ENCODE measurements at places on chromosomes 6 and 20. TPM values are rescaled to one million over a fixed set of nuclear protein-coding genes. Genes with fewer than 3 reads are reported as not detected.
A peak's percentile ranks its signal among the peaks of the same experiment; 100 is the strongest.

DNA sequence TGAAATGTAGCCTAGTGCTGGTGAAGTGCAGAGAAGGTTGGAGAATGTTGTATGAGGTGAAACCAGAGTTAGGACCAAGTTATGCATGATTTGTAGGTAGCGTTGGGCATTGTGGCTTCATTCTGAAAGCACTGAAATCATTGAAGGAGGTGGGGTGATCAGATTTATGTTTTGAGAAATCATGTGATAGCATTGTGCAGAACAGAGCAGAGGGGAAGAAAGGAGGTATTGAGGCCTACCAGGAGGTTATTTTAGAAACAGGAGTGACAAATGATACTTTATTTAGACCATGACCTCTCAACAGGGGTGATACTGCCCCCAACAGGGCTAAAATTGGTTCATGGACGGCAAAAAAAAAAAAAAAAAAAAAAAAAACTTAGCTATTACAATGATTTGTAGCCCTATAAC is 15.6 kb upstream of the HMGN3 start:
- H3K4me3 ChIP-seq, result no peak overlapping the region
- H3K36me3 ChIP-seq, result no peaks in the 10 kb centered on the region
- H3K27ac ChIP-seq, result no peak overlapping the region
- DNase-seq, result peak; percentile 59

DNA sequence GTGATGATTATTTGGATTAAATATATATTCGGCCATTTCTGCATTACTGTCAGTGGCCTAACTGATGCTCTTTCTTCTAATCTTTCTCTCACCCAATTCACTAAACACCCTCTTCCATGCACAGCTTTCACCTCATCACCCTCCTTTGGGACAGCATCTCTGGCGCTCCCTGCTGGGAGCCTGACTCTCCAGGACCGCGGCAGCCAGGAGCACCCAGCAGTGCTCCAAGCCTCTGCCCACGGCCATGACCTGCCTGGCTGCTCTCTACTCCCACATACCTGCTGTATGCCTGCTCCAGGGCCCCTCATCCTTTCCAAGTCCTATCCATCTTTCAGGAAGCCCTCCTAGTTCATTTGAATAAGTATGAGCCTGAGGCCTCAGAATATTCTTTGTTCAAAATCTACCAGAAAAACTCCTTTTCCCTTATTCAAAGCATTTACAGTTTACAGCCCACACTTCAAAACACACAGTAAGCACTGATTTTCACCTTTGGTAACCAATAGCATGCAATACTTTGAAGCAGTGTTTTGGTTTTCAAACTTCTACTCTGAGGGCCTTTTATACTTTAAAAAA is 15.2 kb downstream of the CTCFL start:
- H3K4me3 ChIP-seq, result no peak overlapping the region
- no peaks in the 10 kb centered on the region for H3K4me1 ChIP-seq
- peaks cover 33% of the 10 kb centered on the region for H3K27me3 ChIP-seq
- no peaks in the 10 kb centered on the region for H3K36me3 ChIP-seq
- no peak overlapping the region for H3K27ac ChIP-seq

GRCh38 chr20:51591871-51592270 is 49.4 kb upstream of the NFATC2 start:
- H3K4me1 ChIP-seq, result peaks cover 21% of the 10 kb centered on the region
- no peak for DNase-seq
- no peak overlapping the region for H3K4me3 ChIP-seq
- no peaks in the 10 kb centered on the region for H3K36me3 ChIP-seq

DNA sequence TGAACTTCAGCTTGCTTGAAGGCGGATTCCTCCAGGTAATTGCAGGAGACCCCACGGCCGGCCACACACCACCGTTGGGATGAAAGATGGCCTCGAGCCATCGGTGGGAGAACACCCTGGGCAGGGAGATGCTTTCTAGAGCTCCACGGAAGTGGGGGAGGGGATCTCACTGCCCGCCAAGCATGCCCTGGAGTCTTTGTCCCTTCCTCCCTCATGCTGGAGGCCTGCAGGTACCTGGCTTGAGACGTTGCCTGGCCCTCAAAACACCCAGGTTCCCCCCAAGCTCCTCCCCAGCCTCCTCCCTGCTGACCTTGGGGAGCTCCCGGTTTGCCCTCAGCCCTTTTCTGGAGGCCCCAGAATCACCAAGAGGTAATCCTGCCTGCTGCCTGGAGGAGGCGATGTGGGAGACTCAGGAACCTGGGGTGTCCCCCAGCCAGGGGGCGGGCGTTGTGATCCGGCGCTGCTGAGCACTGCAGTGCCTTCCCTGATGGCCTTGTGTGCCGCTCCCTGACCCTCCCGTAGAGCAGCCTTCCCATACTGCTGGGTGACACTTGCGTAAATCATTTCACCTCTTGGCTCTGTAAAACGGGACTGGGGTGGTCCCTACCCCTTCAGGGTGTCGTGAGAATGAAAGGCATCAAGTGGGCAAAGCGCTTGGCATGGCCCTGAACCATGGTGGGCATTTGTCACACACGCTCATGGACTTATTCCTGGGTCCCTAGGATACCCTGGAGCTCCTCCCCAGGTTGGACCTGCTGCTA is 91.4 kb downstream of the CEBPB start:
- H3K27me3 ChIP-seq, result peaks cover 6% of the 10 kb centered on the region
- peak; percentile 64 for DNase-seq
- no peaks in the 10 kb centered on the region for H3K36me3 ChIP-seq

- H3K4me3 ChIP-seq, result no peak overlapping the region
- no peak for DNase-seq
- H3K27me3 ChIP-seq, result no peaks in the 10 kb centered on the region
- no peak overlapping the region for H3K27ac ChIP-seq
- H3K36me3 ChIP-seq, result no peaks in the 10 kb centered on the region
- H3K4me1 ChIP-seq, result no peaks in the 10 kb centered on the region
Measured at GRCh38 chr6:162217058-162217457, 510.5 kb downstream of the PRKN start.

- H3K4me1 ChIP-seq, result peaks cover 2% of the 10 kb centered on the region
- peaks cover 3% of the 10 kb centered on the region for H3K27me3 ChIP-seq
- peaks cover 5% of the 10 kb centered on the region for H3K36me3 ChIP-seq
- no peak overlapping the region for H3K4me3 ChIP-seq
- H3K27ac ChIP-seq, result no peak overlapping the region
Measured at GRCh38 chr20:63290677-63291472, 2.1 kb upstream of the COL20A1 start.

GRCh38 chr6:56378966-56379585 is 131.7 kb upstream of the COL21A1 start:
- no peaks in the 10 kb centered on the region for H3K36me3 ChIP-seq
- H3K27me3 ChIP-seq, result no peaks in the 10 kb centered on the region
- no peak for DNase-seq
- H3K4me3 ChIP-seq, result no peak overlapping the region
- no peak overlapping the region for H3K27ac ChIP-seq
- no peaks in the 10 kb centered on the region for H3K4me1 ChIP-seq

GRCh38 chr6:111782192-111782809 is 91.0 kb downstream of the FYN start:
- H3K4me3 ChIP-seq, result no peak overlapping the region
- H3K4me1 ChIP-seq, result peaks cover 70% of the 10 kb centered on the region
- H3K36me3 ChIP-seq, result peaks cover 66% of the 10 kb centered on the region
- DNase-seq, result no peak
- no peaks in the 10 kb centered on the region for H3K27me3 ChIP-seq

DNA sequence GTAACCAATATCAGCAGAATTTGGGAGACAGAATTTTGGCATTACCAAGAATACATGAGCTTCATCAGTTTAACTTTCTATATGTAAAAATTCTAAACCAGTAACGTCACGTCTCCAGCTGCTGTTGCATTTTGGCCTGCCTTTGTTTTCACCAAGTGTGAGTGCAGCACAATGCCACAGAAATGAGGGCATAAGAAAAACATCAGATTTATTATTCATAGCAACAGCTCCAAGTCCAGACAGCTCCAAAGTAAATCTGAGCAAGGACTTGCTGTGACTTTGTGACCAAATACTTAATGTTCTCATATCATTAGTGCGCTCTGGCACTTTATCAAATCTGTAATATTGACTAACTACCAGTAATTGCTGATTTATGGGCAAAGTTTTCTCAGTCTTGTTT is 11.0 kb upstream of the FBXL4 start:
- DNase-seq, result no peak
- H3K27me3 ChIP-seq, result peaks cover 15% of the 10 kb centered on the region
- H3K27ac ChIP-seq, result no peak overlapping the region
- no peak overlapping the region for H3K4me3 ChIP-seq

DNA sequence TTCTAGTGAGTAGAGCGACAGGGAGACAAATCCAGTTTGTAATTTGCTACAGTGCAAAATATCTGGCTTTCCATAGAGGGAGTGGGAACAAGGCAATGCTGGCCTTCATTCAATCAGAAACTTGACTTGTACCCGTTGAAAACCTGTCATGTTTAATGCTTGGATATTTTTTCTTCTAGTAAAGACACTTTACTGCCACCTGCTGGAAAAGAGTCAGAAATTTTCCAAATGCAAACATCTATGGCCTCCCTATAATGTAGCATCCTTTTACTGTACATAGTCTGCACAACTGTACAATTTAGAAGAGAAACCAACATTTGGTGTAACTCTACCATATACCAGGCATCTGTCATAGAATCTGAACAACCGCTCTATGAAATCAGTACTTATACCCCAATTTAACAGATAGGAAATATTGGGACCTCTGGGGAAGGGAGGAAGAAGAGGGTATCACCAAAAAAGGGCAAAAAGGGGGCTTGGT is 16.7 kb upstream of the TBC1D20 start:
- H3K4me1 ChIP-seq, result peaks cover 31% of the 10 kb centered on the region
- DNase-seq, result peak; percentile 86
- peaks cover 43% of the 10 kb centered on the region for H3K36me3 ChIP-seq
- H3K27me3 ChIP-seq, result no peaks in the 10 kb centered on the region
- H3K27ac ChIP-seq, result peak overlapping the region; percentile 52

- no peak overlapping the region for H3K27ac ChIP-seq
- DNase-seq, result no peak
- no peaks in the 10 kb centered on the region for H3K27me3 ChIP-seq
Measured at GRCh38 chr6:82781620-82782204, 283.9 kb downstream of the UBE3D start.

DNA sequence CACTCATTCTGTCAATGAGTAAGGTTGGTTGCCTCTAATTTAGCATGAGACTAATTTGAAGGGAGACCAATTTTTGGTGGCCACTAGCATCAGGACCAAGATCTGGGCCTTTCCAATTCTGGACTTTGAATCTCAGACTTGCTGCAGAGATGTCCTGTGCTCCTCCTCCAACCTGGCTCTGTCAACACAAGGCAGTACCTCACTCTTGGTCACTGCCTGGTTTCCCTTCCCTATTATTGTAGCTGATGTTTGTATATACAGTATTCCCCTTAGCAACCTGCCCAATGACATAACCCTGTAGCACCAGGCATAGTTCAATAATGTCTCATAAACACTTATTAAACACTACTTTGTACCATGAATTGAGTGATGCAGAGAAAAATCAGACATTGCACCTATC is 50.4 kb downstream of the UNC5CL start:
- H3K27me3 ChIP-seq, result peaks cover 35% of the 10 kb centered on the region
- no peaks in the 10 kb centered on the region for H3K36me3 ChIP-seq
- no peaks in the 10 kb centered on the region for H3K4me1 ChIP-seq
- H3K27ac ChIP-seq, result no peak overlapping the region

GRCh38 chr6:20334962-20335361 is 66.7 kb upstream of the E2F3 start:
- H3K27ac ChIP-seq, result no peak overlapping the region
- H3K27me3 ChIP-seq, result peaks cover 3% of the 10 kb centered on the region
- no peak overlapping the region for H3K4me3 ChIP-seq
- DNase-seq, result no peak
- H3K36me3 ChIP-seq, result peaks cover 8% of the 10 kb centered on the region
- peaks cover 29% of the 10 kb centered on the region for H3K4me1 ChIP-seq

DNA sequence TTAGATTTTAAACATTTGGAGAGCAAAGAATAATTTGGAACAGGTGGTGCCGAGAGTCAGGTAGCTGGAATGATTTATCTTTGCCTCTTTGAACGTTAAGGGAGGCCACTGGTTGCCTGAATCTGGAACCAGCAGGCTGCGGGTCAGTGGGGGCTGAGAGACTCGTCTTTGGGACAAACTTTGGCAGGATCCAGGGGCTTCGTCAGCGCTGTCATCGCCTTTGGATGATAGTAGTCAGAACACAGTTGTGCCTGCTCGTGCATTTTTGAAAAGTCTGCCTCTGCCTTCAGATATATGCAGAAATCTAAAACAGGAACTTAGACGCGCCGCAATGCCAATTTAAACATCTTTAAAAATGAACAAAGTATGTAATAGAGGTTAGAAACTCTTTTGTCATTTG is 5.0 kb downstream of the EYA2 start:
- H3K4me1 ChIP-seq, result no peaks in the 10 kb centered on the region
- H3K27ac ChIP-seq, result no peak overlapping the region
- no peaks in the 10 kb centered on the region for H3K36me3 ChIP-seq
- DNase-seq, result no peak

DNA sequence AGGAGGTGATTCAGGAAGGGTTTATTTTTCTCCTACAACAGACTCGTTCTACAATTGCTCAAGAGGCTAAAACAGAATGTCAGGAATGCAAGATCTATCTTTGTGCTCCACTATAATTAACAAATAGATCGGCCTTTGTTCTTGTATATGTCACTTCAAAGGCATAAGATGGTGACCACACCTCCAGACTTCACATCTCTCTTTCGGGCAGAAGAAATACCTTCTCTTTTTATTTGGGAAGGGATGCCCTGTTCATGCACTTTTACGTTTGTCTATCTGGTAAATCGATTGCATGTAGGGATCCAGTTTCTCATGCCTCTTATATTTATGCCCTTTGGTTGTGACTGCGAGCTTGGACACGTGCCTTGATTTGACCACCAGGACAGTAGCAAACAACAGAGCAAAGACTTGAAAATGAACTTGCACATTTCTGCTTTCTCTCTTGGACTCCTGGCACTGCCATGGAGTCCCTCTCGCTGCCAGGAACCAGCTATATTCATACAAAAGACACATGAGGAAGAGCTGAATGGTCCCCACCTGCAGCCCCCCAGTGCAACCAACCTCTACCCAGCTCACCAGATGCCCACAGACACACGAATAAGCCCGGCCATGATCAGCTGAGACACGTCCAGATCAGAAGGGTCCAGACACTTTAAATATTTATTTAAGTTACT is 219.8 kb upstream of the STXBP5 start:
- H3K36me3 ChIP-seq, result no peaks in the 10 kb centered on the region
- H3K4me3 ChIP-seq, result no peak overlapping the region
- H3K27ac ChIP-seq, result no peak overlapping the region
- no peaks in the 10 kb centered on the region for H3K4me1 ChIP-seq
- no peak for DNase-seq
- no peaks in the 10 kb centered on the region for H3K27me3 ChIP-seq

DNA sequence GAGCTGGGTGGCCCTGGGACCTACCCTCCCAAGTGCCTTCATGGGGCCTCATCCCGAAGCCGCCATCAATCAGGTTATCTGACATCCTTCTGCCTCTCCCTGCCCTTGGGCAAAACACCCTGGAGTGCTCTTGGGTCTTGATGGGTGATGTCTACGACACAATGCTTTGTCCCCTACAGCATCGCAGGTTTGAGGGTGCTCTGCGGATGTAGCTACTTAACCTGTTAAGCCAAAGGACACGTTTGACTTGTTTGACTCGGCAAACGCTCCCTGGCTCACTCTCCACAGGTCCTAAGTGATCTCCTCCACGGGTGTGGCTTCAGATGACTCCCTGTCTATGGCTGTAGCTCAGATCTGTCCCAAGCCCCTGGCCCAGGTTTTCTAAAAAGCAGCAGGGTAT is 35.6 kb downstream of the TBC1D7 start:
- H3K27me3 ChIP-seq, result no peaks in the 10 kb centered on the region
- H3K4me1 ChIP-seq, result no peaks in the 10 kb centered on the region
- H3K36me3 ChIP-seq, result peaks cover 52% of the 10 kb centered on the region
- DNase-seq, result no peak

The SIRPD gene
- total RNA-seq, result not detected

The FAM209A gene
- 0.90 TPM for total RNA-seq

The TMEM74B gene
- total RNA-seq, result 1.9 TPM

The NKX2-4 gene
- total RNA-seq, result not detected

Data from activated CD4-positive, alpha-beta T cell treated with anti-CD3 and anti-CD28 coated beads, Interleukin-2, amount 10 ng/mL, durations not matched to agents 24 days and 14 days (primary cell).